Activated T-cell treated with anti-CD3 and anti-CD28 coated beads, Interleukin-2, amount 50 U/mL, for 72 hours (primary cell): ENCODE measurements at places on chromosomes 7 and 10. TPM values are rescaled to one million over a fixed set of nuclear protein-coding genes. Genes with fewer than 3 reads are reported as not detected.
A peak's percentile ranks its signal among the peaks of the same experiment; 100 is the strongest.

Gene CCDC7
- total RNA-seq, result 16.7 TPM

Gene SH2B2
- total RNA-seq, result 5.0 TPM

Gene PITRM1
- 79.9 TPM for total RNA-seq

Gene KLHDC10
- total RNA-seq, result 23.1 TPM

Gene CALN1
- total RNA-seq, result 0.86 TPM

Gene NKX1-2
- total RNA-seq, result not detected

Gene TUBB8
- total RNA-seq, result not detected

Gene PNLIPRP3
- total RNA-seq, result not detected

Gene UPK3B
- total RNA-seq, result 3.3 TPM

Gene LRIT2
- not detected for total RNA-seq

Gene HABP2
- total RNA-seq, result not detected

Gene TRPV6
- total RNA-seq, result not detected

Gene HMX2
- 0.58 TPM for total RNA-seq

Gene SGCE
- total RNA-seq, result 1.6 TPM

GRCh38 chr7:86965727-86966120, 93.7 kb downstream of the ELAPOR2 start:
- no peak for DNase-seq
- H3K36me3 ChIP-seq, result peaks cover 2% of the 10 kb centered on the region
- peaks cover 9% of the 10 kb centered on the region for H3K27me3 ChIP-seq
- H3K27ac ChIP-seq, result no peak overlapping the region
- H3K4me3 ChIP-seq, result no peak overlapping the region

GRCh38 chr10:102675666-102676533, 31.6 kb downstream of the TRIM8 start:
- H3K4me1 ChIP-seq, result peaks cover 34% of the 10 kb centered on the region
- no peaks in the 10 kb centered on the region for H3K27me3 ChIP-seq
- DNase-seq, result no peak
- H3K4me3 ChIP-seq, result no peak overlapping the region

GRCh38 chr10:100374200-100374655, 27.2 kb downstream of the SCD start:
- no peak overlapping the region for H3K4me3 ChIP-seq
- peaks cover 17% of the 10 kb centered on the region for H3K4me1 ChIP-seq
- no peak overlapping the region for H3K27ac ChIP-seq
- no peaks in the 10 kb centered on the region for H3K27me3 ChIP-seq
- H3K36me3 ChIP-seq, result peaks cover 2% of the 10 kb centered on the region

- no peak for DNase-seq
- no peaks in the 10 kb centered on the region for H3K27me3 ChIP-seq
- H3K4me3 ChIP-seq, result no peak overlapping the region
- H3K36me3 ChIP-seq, result peaks cover 8% of the 10 kb centered on the region
- H3K4me1 ChIP-seq, result peaks cover 16% of the 10 kb centered on the region
Measured at GRCh38 chr7:44764081-44764480, 15.4 kb downstream of the ZMIZ2 start.

DNA sequence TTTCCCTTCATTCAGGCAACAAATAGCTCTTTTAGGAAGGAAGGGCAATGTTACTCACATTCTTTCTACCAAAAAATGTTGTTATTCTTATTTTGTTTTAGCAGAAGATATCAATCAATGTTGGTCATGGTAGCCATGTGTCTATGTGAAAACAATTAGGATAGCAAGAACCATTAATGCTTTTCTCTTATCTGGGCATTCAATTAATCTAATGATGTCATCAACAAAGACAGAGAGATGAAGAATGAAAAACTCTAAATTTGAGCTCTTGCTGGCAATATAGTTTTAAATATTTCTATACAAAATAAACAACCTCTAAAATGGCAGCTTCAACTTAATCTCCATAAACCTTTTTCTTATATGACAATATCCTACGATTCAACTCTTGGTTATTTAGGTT, 353.7 kb upstream of the ANKRD30A start:
- H3K4me1 ChIP-seq, result no peaks in the 10 kb centered on the region
- H3K27me3 ChIP-seq, result no peaks in the 10 kb centered on the region
- no peak overlapping the region for H3K27ac ChIP-seq
- H3K4me3 ChIP-seq, result no peak overlapping the region

DNA sequence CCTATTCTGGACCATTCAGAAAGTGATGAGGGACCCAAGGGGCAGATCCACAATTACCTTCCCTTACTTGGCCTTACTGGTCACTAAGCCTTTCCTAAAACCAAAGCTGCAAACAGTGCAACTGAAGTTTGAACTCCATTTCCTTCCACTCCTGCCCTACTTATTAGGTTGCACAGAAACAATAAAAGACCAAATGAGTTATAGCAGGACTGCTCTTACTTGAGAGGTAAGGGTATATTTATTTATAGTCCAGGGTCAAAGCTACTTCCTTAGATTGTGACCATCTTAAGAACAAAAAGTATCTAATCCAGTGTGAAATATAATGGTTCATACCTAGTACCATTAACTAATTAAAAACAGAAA, 27.0 kb downstream of the CDK6 start:
- peaks cover 36% of the 10 kb centered on the region for H3K36me3 ChIP-seq
- no peak for DNase-seq
- H3K4me3 ChIP-seq, result peak overlapping the region; percentile 55
- no peaks in the 10 kb centered on the region for H3K27me3 ChIP-seq
- H3K4me1 ChIP-seq, result peaks cover 93% of the 10 kb centered on the region

GRCh38 chr7:44994877-44995554, 5.0 kb upstream of the CCM2 start:
- H3K36me3 ChIP-seq, result no peaks in the 10 kb centered on the region
- H3K4me1 ChIP-seq, result peaks cover 51% of the 10 kb centered on the region
- peak overlapping the region; percentile 75 for H3K4me3 ChIP-seq
- H3K27me3 ChIP-seq, result no peaks in the 10 kb centered on the region
- H3K27ac ChIP-seq, result peak overlapping the region; percentile 96

DNA sequence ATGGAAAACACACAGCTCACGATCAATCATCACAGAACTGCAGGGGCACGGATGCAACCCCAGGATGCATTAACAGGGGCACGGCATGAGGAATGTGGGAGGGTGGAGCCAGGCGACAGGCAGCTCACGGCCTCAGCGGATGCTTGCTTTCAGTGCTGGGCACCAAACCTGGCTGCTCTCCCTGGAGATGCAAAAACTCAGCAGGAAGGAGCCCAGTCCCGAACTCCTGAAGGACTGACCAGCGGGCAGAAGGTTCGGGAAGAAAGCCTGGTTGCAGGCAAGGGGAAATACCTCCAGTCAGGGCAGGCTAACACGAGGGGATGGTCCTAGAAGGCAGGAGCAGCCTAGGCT, 66.8 kb downstream of the CHST15 start:
- no peak overlapping the region for H3K27ac ChIP-seq
- H3K4me1 ChIP-seq, result peaks cover 10% of the 10 kb centered on the region
- H3K36me3 ChIP-seq, result no peaks in the 10 kb centered on the region
- no peak overlapping the region for H3K4me3 ChIP-seq
- no peaks in the 10 kb centered on the region for H3K27me3 ChIP-seq
- no peak for DNase-seq

GRCh38 chr10:31318382-31318853, 598 bp upstream of the ZEB1 start:
- peaks cover 55% of the 10 kb centered on the region for H3K4me1 ChIP-seq
- peak overlapping the region; percentile 91 for H3K27ac ChIP-seq
- no peaks in the 10 kb centered on the region for H3K27me3 ChIP-seq

GRCh38 chr7:28835800-28836199, 122.3 kb downstream of the TRIL start:
- H3K27ac ChIP-seq, result no peak overlapping the region
- H3K36me3 ChIP-seq, result peaks cover 1% of the 10 kb centered on the region
- DNase-seq, result no peak
- H3K4me3 ChIP-seq, result no peak overlapping the region
- no peaks in the 10 kb centered on the region for H3K4me1 ChIP-seq

- H3K27me3 ChIP-seq, result peaks cover 7% of the 10 kb centered on the region
- DNase-seq, result no peak
- no peak overlapping the region for H3K4me3 ChIP-seq
- no peaks in the 10 kb centered on the region for H3K36me3 ChIP-seq
Measured at GRCh38 chr10:15625261-15625660, 94.5 kb downstream of the ITGA8 start.

DNA sequence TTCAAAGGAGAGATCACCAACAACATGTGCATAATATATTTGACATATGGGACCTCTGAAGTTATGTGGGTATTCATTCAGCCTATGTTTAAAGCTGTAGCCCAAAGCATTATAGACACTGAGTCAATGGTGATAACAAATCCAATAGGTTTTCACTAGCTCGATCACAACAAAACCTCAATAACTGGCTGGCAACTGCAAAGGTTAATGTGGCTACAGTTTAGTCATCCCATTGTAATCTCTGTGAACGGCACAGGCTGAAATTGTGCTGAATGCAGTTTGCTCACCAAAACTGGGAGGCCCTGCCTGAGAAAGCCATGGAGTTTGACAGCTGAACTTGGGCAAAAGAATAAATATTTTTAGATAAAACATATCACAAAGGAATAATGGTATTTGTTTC, 152.4 kb upstream of the ADO start:
- no peak overlapping the region for H3K27ac ChIP-seq

DNA sequence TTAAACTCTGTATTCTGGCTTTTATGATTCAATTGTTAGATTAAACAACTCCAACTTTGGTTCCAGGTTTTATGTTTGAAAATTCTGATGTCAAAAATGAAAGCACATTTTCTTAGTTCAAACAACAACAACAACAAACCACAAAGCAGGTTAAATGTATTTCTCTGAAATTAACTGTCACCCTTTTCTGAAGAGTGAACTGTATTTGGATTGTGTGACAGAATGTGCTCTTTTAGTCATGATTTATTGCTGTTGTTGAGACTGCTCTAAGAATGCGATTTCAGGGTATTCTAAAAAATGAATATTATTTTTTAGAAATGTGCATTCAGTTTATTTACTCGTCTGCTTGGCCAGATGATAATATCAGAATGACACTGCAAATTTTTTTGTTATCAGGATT, 144.1 kb downstream of the GNAI1 start:
- H3K4me3 ChIP-seq, result no peak overlapping the region
- H3K4me1 ChIP-seq, result no peaks in the 10 kb centered on the region
- H3K27me3 ChIP-seq, result no peaks in the 10 kb centered on the region
- no peaks in the 10 kb centered on the region for H3K36me3 ChIP-seq

DNA sequence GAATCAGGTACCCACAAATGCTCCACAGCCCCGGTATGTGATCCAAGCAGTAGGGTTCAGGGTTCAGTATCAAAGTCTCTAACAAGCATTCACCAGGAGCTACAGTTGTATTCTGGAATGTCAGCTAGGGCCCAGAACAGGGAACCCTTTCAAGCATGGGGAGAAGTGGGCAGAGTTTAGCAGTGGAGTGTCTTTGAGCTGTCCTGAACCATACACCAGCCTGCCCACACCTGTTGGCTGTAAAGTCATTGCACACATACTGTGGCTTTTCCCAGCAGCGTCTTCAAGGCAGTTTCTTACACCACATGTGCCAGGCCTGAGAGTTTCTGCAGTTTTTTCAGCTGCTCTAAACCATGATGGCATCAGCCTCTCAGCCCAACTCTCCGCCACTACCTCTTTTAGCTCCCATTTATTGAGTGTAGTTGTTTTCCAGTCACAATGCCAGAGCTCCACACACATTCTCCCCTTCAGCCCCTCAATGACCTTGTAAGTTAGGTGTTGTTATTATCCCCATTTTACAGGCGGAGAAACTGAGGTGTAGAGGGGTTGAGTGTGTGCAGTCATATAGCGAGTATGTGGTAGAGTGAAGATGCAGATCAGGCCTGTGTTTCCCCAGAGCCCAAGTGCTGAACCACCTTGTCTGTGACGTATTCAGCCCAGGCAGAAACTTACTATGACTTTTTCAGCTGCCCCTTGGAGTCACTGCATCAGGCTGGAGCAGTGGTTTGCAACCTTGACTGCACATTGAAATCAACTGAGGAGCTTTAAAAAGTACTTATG, 83.1 kb downstream of the CHN2 start:
- H3K27ac ChIP-seq, result no peak overlapping the region
- DNase-seq, result peak; percentile 37
- no peaks in the 10 kb centered on the region for H3K36me3 ChIP-seq

DNA sequence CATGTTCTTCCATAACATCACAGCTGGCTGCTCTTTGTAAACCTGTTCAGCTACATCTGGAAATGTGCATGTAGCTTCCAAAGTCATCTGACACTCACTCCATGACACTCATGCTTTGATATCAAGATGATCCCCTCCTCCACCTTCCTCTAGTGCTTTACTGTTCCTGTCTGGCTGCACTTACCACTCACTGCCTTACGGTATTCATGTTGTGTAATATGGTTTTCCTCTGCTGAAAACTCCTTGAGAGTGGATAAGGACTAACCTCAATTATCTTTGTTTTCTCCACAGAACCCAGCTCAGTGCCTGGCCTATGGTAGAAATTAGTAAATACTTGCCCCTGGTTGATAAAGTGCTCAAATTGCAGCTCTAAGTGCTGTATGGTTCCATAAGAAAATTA, 483.9 kb downstream of the HTR7 start:
- H3K36me3 ChIP-seq, result no peaks in the 10 kb centered on the region
- no peak for DNase-seq
- no peak overlapping the region for H3K27ac ChIP-seq
- no peaks in the 10 kb centered on the region for H3K4me1 ChIP-seq

GRCh38 chr7:37391791-37392672, 56.6 kb downstream of the ELMO1 start:
- peaks cover 74% of the 10 kb centered on the region for H3K4me1 ChIP-seq
- no peak for DNase-seq
- H3K4me3 ChIP-seq, result no peak overlapping the region
- no peak overlapping the region for H3K27ac ChIP-seq
- no peaks in the 10 kb centered on the region for H3K36me3 ChIP-seq

DNA sequence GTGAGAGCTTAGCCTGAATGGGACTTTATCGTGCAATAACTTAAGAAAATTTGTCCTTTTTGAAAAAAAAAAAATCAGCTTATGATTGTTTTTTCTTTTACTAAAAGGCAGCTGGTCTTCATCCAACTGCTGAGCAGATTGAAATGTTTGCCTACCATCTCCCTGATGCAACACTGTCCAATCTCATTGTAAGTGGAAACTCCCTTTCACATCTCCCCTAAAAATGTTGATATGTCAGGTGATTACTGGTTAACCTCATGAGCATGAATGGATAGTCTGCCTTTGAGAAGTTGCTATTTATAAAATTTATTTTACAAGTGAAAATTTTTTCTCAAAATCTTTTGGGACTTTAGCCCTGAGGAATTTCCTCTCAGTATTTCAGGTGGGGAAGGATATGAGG, 17.8 kb upstream of the HKDC1 start:
- H3K4me3 ChIP-seq, result peak overlapping the region; percentile 32
- no peaks in the 10 kb centered on the region for H3K27me3 ChIP-seq
- no peak for DNase-seq

GRCh38 chr10:16845248-16845647, 28.0 kb upstream of the RSU1 start:
- H3K4me1 ChIP-seq, result no peaks in the 10 kb centered on the region
- H3K27me3 ChIP-seq, result no peaks in the 10 kb centered on the region
